ENCODE measurements at places on chromosomes 12 and 14.

DNA sequence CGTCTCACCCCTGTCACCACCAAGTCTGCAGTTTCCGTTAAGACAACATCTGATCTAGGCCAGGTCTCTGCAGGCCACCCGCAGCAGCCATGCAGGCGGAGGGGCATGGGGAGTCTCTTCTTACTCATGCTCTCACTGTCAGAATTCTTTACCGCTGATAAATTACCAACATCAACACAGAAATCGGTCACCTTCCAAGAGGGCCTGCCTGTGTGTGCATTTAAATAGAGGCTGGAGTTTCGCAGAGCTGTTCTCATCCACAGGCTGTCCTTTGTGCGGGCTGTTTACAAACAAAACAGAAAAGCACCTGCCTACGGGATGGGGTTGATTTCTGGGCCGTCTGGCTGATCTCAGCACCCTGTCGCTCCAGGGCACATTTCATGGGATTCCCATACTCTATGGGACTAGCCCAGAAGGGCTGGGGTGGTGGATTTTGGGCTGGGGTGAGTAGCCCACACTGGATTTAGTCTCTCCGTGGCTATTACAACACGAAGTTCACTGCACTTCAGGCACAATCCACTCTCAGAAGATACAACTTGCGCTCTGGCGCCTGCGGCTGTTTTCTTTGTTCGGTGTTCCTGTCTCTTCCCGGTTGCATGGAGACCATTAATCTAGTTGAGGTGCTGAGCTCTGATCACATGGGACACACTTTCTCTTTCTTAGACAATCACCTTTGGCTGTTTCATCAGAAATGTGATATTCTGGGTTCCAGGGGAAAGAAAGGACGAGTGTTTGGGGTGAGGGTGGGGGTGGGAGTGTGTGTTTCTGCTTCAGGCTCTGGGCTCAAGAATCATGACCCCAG is 331.1 kb downstream of the GLT1D1 start:
- DNase-seq = no peak

DNA sequence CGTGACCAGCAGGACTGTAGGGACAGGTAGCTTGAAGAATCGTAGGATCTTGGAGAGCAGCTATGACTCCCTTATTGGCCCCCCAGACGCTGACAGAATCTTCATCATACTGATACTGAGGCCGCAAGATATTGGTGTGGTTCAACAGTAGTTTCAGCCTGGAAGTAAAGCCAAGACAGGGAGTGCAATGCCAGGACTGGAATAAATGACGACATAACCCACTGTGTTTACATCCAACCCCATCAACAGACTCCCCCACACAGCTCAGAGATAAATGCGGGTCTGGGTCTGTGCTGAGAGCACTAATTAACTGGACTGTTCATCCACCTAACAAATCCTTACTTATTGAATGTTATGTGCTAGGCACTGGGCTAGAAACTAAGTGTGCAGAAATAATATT is 16.6 kb downstream of the NOXRED1 start:
- no peak for DNase-seq

GRCh38 chr12:52971679-52972329 is 22.9 kb downstream of the KRT18 start:
- no peak for DNase-seq

- DNase-seq = no peak
Measured at GRCh38 chr14:98689951-98690350, 582.0 kb downstream of the BCL11B start.

DNA sequence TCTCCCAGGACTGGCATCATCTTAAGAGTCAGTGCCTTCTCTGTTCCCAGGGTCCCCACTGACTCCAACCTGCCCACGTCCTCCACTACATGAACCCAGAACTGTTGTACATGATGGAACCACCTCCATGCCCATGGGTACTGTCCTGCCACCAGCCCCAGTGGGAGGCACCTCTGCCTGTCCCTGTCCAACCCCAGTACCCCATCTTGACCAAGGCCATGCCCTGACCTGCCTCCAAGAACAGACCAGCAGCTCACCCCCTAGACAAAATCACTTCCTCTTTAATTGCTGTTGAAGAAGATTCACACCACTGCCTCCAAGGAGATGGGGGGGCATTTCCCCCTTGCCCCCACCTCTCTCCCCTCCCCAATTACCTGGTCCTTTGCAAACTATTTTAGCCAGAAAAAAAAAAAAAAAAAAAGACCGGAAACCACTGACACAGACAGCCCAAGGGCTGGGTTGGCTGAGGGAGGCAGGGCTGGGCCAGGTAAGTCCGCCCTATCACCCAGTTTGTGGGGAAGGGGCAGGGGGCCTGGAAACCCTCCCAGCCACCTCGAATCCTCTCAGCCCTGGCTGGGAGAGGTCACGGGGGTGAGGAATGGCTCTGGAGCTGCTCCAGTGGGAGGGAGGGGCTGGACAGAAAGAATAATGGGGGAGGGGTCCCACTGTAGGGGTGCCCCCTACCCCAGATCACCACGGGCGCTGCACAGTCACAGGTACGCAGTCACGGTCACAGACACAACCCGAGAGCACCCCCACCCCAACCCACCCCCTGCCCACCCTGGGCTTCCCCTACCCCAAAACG is 13.4 kb downstream of the AGAP2 start:
- no peak for DNase-seq

DNA sequence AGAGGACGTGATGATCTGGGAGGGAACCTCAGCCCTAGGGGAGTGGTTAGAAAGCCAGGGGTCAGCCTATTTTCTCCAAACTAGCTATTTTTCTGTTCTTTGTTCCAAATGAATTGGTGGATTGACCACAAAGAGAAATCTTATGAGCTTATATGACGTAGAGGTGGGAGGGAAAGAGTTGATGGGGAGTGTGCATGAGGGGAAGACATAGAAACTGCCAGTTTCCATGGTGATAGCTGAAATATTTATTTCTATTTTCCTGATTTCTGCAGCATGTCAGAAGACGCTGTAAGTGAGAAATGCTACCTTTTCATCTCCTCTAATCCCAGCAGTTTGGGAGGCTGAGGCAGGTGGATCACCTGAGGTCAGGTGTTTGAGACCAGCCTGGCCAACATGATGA is 51.4 kb upstream of the CISTR start:
- no peak for DNase-seq

- DNase-seq = no peak
Measured at GRCh38 chr14:99718811-99719192, 34.7 kb downstream of the CYP46A1 start.

GRCh38 chr12:27542628-27543027 is 18.6 kb downstream of the PPFIBP1 start:
- DNase-seq = no peak

- peak; percentile 95 for DNase-seq
Measured at GRCh38 chr12:47808050-47808449, 11.7 kb downstream of the HDAC7 start.

GRCh38 chr14:21017528-21018245 is 7.2 kb downstream of the NDRG2 start:
- DNase-seq = no peak

DNA sequence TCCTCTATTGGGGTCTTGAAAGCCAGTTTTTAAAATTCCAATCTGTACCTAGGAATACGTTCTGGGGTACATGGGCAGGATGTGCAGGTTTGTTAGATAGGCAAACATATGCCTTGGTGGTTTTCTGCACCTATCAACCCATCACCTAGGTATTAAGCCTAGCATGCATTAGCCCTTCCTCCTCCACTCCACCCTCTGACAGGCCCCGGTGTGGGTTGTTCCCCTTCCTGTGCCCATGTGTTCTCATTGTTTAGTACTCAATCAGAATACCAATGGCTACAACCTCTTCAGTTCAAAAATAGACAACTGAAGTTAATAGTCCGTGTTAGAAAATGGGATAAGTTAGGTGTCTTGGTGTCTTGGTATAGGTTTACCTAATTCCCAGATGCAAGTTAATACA is 3.4 kb downstream of the NTS start:
- no peak for DNase-seq

- DNase-seq = no peak
Measured at GRCh38 chr12:63978519-63978918, 134.0 kb downstream of the SRGAP1 start.

DNA sequence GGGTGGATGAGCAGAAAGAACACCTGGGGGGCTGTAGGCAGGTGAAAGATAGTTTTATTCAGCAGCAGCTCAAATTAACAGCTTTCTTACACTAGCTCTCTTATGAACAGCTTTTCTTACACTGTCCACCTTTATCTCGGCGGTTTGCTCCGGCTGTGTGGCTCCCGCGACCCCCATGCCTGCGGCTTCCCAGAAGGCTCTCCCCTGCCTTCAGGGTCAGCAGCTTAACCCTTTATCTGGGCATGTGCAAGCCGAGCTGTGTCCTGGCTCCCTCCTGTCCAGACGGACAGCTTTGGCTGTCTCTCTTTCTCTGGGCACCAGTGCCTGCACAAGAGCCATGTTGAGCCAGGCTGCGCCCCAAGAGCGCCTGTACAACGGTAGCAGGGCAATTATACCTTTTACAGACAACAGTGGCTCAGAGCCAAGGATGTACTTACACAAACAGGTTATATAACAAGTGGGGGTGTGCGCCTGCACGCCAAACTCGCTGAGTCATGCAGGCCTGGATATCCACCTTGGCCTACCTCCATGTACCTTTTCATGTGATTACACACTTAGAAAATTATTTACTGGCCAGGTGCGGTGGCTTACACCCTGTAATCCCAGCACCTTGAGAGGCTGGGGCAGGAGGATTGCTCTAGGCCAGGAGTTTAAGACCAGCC is 28.5 kb upstream of the KLHL42 start:
- DNase-seq = no peak

DNA sequence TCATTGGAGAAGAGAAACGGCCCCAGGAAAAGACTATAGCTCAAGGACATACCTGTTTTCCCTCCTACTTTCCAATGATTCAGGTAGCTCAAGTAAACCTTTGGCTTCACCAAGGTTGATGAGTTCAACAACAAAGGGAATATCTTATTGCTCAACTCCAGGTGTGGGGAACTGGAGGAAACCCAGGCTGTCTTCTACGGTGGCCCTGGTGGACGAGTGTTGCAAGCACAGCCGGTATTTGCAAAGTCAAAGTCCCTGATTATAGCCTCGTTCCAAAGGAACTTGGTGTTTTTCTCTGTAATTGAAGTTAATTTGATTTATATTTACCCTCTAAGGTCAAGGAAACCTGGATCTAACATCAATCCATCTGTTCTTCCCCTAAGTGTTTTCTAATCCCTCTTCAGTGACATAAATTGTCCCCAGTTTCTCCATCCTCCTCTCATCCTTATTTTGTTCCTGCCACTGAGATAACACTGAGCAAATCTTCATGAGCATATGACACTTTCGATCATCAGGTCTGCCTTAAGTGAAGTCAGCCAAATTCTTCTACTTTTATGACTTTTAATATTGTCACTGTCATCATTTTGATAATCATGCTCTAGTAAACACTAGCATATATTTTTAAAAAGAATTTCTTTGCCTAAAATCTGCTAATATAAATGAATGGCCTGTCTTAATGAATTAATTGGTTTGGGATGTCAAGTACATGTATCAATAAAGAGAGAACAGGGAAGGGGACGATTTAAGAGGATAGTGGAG is 174.6 kb upstream of the TBX3 start:
- no peak for DNase-seq

- no peak for DNase-seq
Measured at GRCh38 chr12:88764781-88765480, 184.7 kb upstream of the KITLG start.

DNA sequence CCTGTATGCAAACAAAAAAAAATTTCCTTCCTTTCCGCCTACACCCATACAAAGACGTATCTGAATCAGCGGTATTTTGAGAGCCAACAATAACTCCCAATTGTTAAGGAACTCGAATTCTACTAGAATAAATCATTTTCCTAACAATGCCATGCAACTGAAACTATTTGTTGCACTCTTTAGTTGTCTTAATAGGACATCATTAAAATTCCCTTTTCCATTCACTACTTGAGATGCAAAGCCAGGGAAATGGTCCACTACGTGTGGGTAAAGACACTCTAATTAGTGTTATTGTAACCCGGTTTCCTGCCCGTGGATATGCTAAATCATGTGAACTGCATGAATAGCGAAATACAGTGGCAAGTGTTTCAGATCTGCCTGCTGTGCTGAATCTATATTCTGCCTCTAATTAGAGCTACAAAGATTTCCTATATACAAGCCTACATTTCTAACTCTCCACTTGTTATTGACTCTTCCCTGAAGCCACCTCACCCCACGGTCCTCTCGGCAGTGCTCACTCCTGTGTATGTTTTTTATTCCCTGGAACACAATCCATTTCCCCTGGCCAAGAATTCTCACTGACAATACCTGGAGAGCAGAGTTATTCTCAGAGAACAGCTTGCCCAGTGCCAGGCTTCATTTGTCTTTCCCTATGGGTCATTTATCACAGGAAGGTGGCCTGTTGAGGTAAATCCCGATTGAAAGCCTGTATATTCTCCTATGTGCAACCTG is 168.3 kb downstream of the PAWR start:
- no peak for DNase-seq

- DNase-seq = peak; percentile 38
Measured at GRCh38 chr12:71840231-71840847, 780 bp downstream of the TBC1D15 start.

GRCh38 chr12:53952871-53953734 is 1.6 kb upstream of the HOXC12 start:
- DNase-seq = no peak

DNA sequence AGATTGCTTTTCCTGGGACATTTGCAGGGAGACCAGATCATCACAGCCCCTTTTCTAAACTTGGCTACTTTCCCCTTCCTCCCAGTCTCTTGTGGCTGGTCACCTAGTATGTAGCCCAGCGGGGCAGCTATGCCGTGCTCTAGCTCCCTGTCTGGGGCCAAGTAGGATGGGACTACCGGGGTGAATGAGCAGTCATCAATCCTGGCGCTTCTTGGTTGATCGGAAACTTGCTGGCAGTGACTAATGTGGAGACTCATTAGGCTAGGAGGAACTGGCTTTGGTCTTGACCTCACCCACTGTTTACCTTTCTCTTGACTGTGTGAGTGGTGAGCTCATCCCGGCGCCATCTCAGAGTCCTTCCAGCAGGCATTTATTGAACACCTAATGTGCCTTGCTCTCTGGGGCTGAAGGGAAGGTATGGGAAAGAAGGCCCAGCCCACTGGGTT is 15.9 kb downstream of the PLEKHG3 start:
- no peak for DNase-seq

DNA sequence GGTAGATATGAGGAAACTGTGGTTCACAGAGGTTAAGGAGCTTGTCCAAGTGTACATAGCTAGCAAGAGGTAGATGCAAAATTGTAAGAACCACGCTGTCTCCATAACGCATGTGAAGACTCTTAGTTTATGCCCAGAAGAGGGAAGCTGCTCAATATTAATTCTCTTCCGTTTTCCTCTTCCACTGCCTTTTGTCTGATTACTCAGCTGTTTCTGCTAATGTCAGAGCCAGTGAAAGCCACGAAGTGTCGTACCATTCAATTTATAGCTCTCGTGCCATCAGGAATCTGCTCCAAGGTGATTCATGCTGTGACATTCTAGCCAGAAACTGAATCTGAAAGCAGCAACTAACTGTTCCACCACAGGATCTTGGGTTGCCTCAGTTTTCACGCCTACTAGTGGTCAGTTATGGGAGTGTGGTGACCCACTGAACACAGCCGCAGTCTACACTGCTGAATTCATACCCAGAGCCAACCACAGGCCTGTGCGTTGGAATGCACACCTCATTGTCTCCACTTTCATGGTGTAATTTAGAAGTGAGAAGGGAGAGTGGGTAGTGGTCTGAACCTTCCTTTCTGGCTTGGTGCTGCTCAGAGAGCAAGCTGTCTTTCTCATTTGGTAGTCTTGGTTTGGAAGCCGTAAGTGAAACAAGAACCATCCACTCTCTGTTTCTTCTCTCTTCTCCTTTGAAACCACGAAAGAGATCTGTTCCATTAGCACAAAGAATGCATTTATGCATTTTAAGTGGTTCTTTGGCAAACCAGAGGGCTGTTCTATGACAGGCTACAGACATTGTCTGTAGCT is 74.2 kb upstream of the NAP1L1 start:
- DNase-seq = peak; percentile 82

- DNase-seq = no peak
Measured at GRCh38 chr12:27841392-27841882, 61.4 kb upstream of the MANSC4 start.

All from activated CD8-positive, alpha-beta T cell treated with anti-CD3 and anti-CD28 coated beads, Interleukin-2, amount 10 ng/mL, durations not matched to agents 7 days and 5 days (primary cell).